ENCODE measurements at places on chromosomes 5 and 9.

DNA sequence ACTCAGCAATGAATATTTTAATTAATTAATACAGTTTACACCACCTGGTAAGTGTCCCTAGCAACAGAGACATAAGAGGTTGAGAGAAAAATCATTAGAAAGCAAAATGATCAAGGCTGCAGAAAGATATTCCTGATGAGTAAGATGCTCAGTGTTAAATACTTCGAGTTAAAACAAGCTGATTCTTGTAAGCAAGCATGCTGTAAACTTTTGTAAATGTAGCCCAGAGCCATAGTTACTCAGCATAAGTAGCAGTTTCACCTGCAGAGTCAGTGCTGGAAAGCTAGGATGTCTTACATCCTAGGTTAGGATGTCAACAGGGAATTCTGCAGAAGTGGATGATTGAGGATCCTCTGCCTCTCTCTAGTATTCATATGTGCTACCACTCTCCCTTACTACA lies 4.2 kb downstream of the PRKACG start:
- no peak for DNase-seq

GRCh38 chr5:56607551-56607950 lies 207.8 kb upstream of the MAP3K1 start:
- DNase-seq: no peak

DNA sequence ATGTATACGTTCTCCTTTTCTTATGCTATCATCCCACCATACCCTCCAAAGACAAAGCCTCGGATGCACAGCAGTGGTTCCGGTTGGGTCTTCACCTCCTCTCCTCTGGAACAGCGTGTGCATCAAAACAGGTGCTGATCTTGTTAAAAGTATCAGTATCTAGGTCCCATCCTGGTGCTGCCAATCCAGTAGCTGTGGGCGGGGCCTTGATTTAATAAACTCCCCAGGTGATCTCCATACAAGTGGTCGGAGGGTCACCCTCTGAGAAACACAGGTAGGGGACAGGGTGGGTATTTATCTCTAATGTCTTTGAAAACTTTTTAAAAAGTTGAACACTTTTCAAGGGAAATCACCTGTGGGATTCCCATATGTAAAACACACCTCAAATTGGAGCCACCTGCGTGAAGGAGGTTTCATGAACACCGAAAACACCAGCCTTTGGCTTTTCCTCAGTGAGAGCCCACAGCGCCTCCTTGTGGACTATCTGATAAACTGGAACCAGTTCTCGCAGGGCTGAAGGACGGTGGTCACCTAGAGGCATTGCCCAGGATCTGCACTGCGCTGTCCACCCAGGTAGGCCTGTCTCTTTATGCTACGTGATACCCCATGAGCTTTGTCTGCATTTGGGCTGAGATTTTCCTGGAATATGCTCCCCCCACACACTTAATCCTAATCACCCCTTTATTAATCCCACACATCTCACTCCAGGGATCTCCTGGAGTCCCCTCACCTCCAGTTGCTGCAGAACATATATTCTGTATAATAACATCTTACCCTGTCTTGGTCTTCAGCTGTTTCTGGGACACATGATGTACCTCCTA lies 80.5 kb upstream of the EPB41L4B start:
- no peak for DNase-seq

DNA sequence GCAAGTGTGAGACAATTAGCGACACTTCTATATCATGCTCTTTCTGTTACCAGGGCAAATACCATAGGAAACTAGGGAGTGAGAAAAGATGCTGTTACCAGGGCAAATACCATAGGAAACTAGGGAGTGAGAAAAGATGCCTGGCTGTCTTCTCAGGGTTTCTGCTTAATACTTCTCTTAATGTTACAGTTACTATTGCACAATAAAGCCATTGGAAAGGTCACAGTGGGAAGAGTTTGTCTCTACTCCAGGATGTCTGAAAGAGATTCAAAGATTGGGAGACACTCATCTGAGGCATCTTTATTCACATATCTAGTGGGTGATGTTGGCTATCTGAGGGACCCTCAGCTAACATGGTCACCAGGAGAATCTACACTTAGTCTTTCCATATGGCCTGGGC lies 431.7 kb upstream of the POU5F2 start:
- no peak for DNase-seq

DNA sequence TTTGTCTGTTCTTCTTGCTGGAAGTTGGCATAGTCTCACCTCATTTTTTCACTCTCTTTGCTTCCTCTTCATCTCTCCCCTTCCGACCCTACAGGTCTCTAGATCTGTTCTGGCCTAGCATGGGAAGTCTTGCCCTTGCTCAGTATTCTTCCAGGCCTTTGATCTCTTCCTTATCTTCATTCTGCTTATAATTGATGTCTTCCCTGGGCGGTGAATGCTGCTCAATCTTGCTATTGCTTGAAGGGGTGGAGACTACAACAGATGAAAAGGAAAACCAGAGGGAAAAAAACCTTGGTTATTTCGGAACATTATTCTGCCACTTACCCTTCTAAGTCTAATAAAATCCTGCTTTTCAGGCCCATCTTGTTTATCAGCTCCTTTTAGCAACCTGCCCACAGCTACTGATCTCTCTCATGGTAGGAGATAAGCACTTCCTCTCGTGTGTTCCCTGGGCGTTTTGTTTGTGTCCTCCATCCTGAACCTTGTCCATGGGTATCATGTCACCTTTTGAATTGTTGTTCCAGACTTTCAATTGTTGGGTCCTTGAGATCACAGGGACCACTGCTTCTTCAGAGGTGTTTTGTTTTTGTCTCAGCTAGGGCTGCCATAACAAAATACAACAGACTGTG lies 375.6 kb downstream of the ADGRV1 start:
- DNase-seq: no peak

GRCh38 chr5:131142970-131143617 lies 22.0 kb downstream of the HINT1 start:
- DNase-seq: no peak

GRCh38 chr5:142246258-142246657 lies 78.6 kb downstream of the SPRY4 start:
- no peak for DNase-seq

DNA sequence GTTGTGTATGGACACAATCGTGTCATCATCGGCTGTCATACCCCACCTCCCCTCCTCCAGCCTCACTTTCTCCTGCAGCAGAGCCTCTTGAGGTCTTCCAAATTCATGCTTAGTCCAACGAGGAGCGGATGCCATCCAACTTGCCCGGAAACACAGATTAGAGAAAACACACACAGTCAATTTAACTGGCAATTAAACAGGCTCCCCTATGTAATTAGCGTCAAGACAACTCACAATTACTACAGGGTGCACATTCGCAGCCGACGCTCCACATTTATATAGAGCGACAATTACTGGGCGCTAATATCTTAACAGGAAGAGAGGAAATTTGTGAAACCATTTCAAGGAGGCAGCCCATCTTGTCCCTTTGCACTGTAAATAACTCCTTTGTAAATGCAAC lies 86.0 kb upstream of the ZNF618 start:
- DNase-seq: no peak

GRCh38 chr5:86688406-86688805 lies 70.7 kb downstream of the COX7C start:
- no peak for DNase-seq

DNA sequence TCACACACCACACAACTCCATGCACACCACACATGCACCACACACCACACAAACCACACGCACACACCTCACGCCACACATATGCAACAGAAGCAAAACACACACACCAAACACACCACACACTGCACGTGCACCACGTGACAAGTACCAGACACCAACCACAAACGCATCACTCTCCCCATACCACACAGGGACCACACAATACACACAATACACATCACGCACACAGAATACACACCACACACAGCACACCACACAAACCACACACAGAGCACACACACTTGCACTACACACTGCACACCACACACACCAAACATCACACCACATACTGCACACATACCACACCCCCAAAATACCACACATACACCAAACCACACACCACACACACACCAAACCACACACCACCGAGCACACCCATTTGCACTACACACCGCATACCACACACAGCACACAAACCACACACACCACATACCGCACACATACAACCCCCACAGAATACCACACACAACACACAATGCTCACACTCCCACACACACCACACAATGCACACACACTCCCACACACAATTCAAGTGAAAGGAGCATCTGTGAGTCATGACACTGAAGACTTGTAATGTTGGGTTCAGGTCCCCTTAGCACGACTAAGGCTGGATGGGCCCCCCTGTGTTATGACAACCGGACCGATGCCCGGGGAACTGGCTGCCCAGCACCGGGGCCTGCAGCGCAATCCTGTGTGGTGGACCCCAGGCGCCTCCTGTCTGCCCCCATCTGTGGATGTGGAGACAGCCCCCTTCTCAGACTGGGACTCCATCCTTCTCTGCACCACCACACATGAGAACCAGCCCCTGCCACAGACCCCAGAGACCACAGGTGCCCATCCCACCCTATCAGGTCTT lies 6.0 kb upstream of the ZDHHC11 start:
- no peak for DNase-seq

Data from activated naive CD4-positive, alpha-beta T cell (primary cell).